Fibroblast of skin of left biceps (primary cell): ENCODE measurements at places on chromosomes 2 and 18.

GRCh38 chr2:152415231-152415642 is 80.3 kb downstream of the FMNL2 start:
- DNase-seq = no peak

GRCh38 chr2:59680863-59681262 is 872.6 kb downstream of the BCL11A start:
- no peak for DNase-seq

GRCh38 chr2:42924418-42924886 is 132.1 kb upstream of the HAAO start:
- no peak for DNase-seq

GRCh38 chr2:226790011-226790410 is 9.6 kb downstream of the IRS1 start:
- DNase-seq = no peak

DNA sequence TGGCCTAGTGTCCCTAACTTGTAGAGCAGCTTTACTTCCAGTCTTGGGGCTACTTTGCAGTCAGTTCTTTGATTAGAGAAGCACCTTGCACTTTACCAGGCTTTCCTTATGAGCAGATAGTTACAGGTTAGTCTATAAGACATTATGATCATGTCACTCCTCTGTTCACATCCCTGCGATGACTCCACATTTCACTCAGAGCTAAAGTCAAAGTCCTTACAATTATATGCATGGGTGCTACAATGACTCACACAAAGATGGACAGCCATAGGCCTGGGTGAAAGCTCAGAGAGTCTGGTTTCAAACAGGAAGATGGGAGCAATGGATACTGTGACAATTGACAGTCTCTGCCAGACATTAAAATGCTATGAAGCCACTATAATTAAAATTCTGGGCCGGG is 27.1 kb upstream of the SSB start:
- DNase-seq = no peak
